ENCODE measurements at places on chromosomes 3 and 15.

DNA sequence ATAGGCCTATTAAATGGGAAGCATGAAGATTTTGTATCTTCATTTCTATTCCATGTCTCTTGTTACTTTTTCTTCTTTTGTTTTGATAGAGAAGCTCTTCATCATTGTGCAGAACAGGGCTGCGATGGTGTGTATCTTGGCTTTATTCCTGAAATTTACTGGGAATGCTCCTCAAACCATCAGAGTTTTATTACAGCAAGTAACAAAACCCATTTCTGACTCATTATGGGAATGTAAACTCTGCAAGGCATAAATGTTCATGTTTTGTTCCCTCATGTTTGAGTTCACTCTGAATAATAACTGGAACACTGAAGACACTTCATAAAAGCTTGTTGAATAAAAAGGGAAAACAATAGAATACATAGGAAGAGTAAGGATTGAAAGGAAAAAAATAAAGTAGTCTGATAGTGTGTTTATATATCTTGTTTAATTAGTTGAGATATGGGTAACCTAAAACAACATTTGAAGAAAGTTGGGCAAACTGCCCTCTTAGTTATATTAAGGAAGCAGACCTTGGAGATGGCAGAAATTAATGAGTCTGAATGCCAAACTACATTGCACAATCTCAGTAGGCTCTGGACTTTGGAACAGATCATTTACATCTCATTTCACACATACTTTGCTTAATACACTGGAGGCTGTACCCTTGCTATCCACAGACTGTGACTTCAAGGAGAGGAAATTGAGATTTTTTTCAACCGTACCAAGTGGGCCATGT is 521.5 kb downstream of the GRM7 start:
- DNase-seq, result no peak

DNA sequence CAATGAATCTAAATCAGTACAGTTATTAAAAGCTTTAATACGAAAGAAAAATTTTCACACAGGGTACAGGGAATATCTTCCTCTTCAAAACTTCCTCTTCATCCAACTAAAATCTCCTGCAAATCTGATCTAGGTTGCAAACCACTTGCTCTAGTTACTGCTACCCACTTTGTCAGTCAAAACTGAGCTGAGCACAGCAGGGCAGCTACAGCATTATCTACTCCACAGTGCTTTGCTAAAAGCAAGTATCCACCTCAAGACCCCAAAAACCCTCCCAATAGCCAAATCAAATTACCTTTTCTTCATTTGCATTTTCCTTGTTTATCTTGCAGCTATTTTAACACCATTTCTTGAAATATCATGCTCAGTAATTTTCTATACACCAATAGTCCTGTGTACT is 14.7 kb downstream of the ZNF280D start:
- DNase-seq, result no peak

- DNase-seq, result no peak
Observed at GRCh38 chr15:44340410-44340809, 51.9 kb downstream of the GOLM2 start.

GRCh38 chr15:48992545-48992944 is 28.8 kb upstream of the SHC4 start:
- no peak for DNase-seq

GRCh38 chr3:52533623-52534280 is at the start of gene NT5DC2:
NT5DC2 (minus strand) TSS chr3:52533857; CDS start chr3:52533737, 120 bp downstream.
- peak; percentile 40 for DNase-seq

DNA sequence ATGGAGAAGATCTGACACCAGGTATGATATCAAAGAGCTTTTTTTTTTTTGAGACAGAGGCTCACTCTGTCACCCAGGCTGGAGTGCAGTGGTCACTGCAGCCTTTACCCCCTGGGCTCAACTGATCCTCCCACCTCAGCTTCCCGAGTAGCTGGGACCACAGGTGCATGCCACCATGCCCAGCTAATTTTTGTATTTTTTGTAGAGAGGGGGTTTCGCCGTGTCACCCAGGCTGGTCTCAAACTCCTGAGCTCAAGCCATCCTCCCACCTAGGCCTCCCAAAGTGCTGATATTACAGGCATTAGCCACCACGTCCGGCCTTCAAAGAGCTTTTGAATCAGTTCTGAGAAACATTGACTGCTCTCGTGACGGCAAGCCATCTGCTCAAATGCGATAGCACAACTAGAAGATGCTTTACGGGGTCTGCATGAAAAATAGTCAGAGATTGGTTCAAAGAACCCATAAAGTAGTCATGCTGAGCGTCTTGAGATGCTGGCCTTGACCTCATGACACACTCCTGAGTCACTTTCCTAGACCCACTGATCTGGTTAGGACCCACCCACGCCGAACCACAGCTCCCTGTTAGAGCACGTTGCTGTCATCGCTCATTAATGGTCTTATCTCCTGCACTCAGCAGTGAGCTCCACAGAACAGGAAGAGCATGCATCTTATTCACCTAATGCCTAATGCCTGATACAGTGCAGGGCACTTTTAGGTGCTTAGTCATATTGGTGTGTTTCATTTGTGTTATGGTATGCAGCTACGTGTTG is 57.0 kb upstream of the NR2F2 start:
- no peak for DNase-seq

- no peak for DNase-seq
Observed at GRCh38 chr3:37700466-37701248, 161.0 kb upstream of the CTDSPL start.

- no peak for DNase-seq
Observed at GRCh38 chr15:79394231-79394630, 37.9 kb upstream of the MINAR1 start.

DNA sequence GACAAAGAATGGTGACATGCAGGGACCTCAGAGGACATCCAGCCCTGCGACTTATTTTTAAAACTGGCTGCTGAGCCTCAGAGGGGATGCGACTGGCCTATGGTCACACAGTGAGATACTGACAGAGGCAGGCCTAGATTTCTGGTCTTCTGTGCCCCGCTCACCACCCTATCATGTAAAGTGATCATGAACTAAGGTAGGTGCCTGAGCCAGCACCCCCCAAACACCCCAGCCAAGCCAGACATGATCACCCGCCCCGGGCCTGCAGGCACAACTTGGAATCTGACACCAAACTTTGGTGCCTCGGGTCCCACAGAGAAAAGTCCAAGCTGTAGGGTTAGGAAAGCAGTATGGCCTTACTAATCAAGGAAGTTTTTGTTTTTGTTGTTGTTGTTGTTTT is 33.9 kb upstream of the HHATL start:
- no peak for DNase-seq

DNA sequence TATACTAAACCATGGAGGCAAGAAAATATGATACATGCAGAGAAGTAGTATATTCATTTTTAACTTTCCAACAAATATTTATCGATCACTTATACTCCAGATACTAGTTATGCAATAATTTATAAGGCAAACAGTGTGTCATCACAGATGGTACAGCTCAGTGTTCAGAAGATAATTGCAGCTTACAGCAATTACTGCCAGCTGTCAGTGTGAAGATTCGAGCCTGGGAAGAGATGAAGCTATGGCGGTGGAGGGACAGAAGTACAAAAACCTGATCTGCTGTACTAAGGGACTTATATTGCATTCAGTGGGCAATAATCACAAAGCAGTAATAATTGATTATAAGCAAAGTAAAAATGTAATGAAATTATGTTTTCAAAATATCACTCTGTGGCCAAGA is 170.6 kb upstream of the EPHA3 start:
- DNase-seq, result no peak

DNA sequence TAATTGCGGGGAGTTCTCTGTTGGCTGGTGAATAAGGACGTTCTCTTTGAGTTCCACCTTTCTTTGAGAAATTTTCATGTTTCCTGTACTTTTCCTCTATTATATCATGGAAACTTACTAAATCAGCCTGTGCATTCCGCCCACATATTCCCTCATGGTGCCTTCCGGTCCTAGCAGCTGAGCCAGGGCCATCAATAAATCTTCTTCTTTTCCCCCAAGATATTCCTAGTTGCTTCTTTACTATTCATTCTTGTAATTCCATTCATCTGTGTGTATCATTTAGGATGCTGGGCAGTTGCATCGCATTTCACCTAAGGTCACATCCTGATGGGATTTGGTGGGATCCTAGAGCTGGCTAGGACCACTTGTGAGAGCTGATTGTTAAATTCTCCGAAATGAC is 139.2 kb downstream of the RBMS3 start:
- DNase-seq, result no peak

- DNase-seq, result no peak
Observed at GRCh38 chr3:43255662-43256061, 30.7 kb upstream of the SNRK start.

- no peak for DNase-seq
Observed at GRCh38 chr3:197742787-197743186, 6.1 kb upstream of the RUBCN start.

DNA sequence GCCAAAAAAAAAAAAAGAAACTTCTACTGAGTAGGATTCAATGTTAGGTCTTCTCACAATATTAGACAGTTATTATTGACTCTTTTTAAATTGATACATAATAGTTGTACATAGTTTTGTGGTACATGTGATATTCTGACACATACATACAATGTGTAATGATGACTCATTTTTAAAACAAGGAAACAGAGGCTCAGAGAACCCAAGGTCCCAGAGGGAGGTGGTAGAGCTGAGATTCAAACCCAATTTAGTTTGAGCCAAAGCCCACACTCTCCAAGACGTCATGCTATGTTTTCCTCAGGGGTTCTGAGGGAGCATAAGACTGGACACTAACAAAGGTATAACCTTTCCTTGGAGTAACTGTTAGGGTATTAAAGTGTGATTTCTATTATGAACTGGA is 40.6 kb downstream of the MYO5C start:
- no peak for DNase-seq

DNA sequence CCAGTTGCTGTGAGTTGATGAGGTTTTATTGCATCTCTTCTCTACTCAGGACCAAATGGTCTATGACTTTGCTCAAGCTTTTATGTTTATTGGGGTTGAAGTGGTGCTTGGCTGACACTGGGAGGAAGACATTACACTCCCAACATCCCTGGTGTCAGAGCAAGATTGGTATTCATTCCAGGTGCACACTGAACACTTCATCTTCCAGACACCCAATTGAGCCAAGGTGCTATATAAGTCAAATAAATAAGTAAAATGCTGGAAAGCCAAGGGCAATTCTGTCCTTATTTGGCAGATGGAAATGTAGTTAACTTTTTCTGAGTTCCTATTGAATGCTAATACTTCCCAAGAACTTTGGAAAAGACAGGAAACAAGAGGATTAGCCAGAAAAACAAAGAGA is 53.2 kb upstream of the CDV3 start:
- no peak for DNase-seq

- no peak for DNase-seq
Observed at GRCh38 chr15:31162721-31163510, 61.4 kb upstream of the TRPM1 start.
